ENCODE measurements at places on chromosomes 3 and 15.

DNA sequence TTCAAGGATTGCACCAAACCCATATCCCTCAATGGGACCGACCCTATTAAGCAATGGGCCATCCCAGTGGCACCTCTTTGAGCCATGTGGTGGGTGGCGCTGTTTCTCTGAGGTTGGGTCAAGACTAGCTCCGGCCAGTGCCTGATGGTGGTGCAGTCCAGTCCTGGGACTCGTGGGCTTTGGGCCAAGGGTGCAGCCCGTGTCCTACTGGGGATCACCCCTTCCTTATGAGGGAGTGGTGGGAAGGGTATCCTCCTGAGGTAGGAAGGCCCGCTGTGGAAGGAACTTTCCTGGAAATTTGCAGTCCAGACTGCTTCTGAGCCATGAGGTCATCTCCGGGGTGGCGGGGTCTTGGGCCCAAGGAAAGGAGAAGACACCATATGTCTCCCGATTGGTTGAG lies 231.6 kb downstream of the SNRPN start:
- DNase-seq: no peak

DNA sequence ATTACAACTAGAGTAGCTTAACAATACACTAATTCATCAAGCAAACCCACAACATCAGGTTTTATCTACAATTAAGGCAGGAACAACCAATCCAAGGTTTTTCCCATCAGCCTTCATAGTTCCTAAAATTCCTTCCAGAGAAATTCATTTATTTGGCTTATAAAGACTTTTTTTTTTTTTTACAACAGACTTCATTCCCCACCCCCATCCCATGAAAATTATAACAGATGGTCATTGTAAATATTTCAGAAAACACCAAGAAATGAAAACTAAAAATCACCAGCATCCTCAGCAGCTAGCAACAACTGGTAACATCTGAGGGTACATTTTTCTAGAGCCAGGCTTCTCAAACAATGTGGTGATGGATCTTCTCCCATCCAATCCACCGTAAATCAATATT lies 11.0 kb downstream of the SH3BP5 start:
- no peak for DNase-seq

DNA sequence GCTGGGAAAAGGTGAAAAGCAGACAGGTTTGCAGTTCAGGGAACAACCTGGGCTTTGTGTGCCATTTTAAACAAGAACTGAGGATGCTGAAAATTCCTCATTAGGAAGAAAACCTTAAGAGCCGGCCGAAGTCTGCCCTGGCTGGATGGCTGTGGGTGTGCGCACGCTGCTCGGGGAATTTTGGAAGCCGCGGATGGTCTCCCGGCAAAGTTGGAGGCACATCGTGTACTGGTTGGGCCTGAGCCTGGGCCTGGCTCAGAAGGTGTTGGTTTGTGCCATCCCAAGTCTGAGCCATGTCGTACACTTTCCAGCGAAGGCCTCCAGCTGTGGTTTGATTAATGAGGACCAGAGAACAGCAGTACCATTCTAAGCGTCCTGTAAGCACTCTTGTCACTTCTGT lies 188.2 kb downstream of the ATP10A start:
- DNase-seq: no peak

DNA sequence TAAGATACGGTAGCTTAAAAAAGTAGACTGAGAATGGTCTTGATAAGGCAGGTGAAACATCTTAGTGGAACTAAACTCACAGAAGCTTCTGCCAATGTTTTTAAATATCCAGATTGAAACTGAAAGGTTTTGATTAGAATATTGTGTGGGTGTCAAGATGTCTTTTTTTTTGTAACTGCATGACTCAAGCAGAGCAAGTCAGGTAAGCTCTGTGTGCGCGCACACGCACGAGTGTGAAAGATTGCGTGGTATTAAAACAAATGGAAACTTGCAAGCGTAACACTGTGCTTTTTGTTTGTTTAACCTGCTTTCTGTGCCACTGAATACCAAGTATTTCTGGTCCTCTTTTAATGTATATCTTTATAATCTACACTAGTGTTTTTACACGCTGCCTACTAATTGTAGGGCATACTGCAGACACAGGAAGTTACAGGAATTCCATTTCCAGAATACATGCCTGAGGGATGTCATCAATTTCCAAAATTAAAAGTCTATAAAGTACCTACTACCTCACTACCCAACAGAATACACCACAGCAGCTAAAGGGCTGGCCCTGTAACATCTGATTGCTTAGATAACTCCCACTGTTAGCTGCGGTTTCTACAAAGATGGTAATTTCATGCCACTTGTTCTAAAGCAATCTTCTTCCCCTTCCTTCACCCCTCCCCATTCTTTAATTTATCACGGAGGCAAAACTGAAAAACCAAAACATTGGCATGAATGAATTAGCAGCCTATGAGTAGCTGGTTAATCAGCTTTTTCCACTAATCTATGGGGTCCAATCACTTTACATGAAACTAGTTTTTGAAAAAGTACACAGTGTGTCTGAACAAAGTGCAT lies 472.8 kb downstream of the SHQ1 start:
- no peak for DNase-seq

- DNase-seq: no peak
Measured at GRCh38 chr3:85264381-85264780, 305.6 kb downstream of the CADM2 start.

DNA sequence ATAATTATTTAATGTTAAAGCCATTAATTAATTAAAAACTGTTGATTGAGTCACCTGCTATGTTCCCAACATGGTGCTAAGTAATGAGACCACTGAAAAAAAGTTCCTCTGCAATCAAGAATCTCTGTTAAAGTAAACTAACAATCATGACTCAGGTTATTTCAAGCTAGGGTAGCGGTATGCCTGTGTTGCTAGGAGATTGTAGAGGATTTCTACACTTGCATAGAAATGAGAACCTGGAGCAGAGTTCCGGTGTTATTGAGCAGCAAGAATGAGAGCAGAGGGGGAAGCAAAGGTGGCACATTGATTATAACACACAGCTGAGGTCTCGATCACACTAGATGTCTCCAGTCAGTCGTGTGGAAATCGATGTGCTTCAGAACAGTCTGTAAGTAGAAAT lies 41.4 kb downstream of the C3orf85 start:
- DNase-seq: no peak

DNA sequence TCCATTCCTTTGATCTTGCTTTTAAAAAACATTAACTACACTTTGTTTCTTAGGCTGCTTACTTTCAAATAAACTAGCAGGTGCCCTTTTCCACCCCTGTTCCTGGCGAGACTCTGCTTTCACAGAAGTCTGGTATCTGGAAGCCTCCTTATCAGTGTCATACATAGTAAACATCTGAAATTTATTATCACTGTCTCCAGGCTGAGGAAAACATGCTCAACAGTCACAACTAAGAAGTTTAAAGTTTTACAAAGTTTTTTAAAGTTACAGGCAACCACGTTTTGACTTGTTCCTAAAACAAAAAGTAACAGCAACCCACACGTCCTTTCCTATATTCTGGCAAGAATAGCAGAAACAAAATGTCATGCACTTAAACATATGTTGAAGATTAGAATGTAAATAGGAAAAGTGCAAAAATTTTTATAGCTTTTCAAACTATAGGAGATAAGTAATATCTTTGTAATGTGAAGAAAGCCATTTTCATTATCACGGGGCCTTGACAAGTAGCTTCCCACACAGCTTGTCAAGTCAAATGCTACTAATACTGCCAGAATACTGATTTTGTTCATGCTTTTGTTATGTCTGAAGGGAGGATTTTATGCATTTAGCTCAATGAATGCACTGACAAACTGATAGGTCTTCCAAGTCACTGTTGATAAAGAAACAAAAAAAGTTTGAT lies 275.2 kb upstream of the KCNMB2 start:
- no peak for DNase-seq

DNA sequence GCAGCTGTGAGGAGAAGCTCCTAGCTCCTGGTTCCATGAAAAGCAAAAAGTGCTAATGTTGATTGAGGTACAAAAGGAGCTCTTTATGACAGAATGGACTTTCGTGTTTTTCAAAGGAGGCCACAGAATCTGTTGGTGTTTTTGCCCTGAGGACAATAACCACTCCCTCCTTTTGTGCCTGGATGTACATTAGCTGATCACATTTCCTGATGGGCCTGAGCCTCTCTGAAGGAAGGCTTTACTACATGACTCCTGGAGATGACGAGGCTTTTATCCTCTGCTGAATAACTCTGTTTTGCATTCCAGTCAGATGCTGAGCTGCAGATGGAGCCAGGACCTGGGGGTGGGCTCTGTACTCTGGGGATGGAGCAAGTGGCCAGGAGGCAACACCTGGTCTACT lies 301.9 kb downstream of the CACNA2D3 start:
- no peak for DNase-seq
